ENCODE measurements at places on chromosomes 7 and 10.
A peak's percentile ranks its signal among the peaks of the same experiment; 100 is the strongest.

GRCh38 chr7:83835424-83835823, 186.5 kb upstream of the SEMA3E start:
- no peak for DNase-seq

DNA sequence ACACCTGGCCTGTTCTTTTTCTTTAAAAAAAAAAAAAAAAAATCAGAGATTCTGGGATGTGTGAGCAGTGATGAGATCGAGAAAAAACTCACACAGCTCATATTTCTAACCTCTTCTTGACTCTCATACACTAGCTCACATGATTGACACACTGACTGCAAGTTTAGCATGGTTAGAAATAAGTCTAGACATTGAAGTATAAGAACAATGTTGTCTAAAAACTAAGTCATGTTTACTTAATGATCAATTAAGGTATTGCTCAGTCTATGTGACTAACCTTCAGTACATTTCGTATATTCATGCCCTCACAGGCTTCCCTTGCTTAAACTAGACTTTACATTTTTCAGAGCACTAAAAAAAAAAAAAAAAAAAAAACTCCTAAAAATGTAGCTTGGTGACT, 775.1 kb downstream of the GATA3 start:
- DNase-seq = no peak

DNA sequence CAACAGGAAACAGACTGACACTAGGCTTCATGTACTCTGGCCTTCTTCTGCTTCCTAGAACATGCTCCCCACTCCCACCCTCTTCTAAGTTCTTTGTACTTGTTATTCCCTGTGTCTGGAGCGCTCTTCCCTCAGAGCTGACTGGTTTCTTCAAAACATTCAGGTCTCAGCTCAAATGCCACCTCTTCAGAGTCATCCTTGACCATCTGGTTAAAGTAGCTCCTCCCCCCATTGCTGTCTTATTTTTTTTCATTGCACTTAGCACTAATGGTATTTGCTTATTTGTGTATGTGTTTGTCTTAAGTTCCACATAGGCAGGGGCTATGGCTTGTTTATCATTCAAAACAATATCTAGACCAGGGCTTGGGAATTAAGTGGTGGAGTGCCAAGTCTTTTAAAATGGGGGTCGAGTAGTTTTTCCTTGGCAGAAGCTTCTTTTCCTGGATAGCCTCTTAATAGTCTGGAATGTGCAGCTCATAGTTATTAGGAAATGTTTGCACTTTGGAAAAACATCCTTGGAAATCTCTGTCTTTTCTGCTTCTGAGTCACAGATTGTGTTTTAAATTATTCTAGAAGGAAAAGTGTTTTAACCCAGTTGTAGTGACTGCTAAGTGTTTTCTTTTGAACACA, 60.0 kb downstream of the RALA start:
- no peak for DNase-seq

DNA sequence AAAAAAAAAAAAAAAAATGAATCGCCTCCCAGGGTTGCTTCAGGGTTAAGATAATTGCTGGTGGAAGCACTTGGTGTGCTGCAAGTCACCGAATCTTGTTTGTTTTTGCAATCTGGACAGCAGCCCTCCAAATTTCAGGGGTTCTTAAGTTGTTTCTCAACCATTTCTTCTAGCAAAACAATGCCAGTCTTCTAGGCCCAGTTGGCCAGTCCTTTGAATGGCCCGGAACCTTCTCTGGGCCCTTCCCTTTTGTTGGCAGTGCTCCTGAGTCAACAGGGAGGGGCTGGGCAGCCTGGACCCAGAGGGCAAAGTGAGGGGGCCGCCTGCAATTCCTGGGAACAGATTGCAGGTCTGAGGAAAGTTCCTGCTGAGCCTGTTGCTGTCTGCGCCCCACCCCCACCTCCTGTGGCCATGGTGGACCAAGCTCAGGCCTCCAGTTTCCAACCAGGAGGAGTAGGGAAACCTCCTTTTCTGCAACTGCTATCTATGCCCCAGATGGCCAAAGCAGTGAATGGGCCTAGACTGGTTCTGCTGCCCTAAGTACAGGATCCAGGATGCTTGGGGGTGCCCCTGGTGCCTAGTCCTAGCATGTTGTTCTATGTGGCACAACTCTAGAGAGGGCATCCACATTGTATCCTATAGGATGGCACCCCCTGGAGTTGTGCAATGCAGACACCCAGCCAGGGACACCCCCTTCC, 31.4 kb upstream of the PDCD4 start:
- DNase-seq = no peak

DNA sequence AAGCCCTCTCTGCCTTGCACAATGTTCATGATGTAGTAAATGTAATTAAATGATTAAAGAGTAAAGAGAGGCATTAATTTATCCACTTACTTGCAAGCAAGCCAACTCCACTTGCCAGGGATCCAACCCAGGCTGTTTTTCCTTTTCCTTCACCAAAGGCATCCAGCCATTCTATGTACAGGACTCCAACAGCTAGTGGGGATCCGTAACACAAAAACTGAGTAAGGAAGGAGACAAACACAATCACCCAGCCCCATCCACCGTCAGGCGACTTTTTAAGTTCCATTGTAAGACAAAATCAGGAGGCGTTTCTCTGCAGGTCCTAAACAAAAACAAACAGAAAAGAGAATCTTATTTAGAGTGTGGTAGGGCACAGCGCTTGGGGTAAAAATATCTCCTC, 25.6 kb downstream of the SLC16A9 start:
- no peak for DNase-seq

GRCh38 chr10:113980408-113981087, 63.1 kb upstream of the ADRB1 start:
- DNase-seq = no peak

GRCh38 chr10:111511751-111512150, 434.9 kb downstream of the ADRA2A start:
- no peak for DNase-seq

DNA sequence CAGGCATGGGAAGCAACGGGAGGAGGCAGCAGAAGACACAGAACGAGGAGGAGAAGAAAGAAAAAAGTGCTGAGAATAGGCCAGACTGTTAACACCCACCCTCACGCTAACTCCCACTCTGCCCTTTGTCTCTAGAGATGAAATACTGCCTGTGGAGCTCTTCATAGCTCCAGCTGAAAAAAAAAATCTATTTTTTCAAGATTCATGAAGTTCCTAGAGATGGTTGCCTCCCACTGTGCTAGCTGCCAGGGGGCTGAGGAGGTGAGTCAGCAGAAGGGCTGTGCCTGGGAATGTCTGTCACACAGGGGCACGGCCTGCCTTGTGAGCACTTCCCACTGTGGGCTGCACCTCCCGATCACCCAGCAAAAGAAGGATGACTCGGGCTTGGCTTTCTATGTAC, 144.5 kb downstream of the RNF216 start:
- DNase-seq = no peak

DNA sequence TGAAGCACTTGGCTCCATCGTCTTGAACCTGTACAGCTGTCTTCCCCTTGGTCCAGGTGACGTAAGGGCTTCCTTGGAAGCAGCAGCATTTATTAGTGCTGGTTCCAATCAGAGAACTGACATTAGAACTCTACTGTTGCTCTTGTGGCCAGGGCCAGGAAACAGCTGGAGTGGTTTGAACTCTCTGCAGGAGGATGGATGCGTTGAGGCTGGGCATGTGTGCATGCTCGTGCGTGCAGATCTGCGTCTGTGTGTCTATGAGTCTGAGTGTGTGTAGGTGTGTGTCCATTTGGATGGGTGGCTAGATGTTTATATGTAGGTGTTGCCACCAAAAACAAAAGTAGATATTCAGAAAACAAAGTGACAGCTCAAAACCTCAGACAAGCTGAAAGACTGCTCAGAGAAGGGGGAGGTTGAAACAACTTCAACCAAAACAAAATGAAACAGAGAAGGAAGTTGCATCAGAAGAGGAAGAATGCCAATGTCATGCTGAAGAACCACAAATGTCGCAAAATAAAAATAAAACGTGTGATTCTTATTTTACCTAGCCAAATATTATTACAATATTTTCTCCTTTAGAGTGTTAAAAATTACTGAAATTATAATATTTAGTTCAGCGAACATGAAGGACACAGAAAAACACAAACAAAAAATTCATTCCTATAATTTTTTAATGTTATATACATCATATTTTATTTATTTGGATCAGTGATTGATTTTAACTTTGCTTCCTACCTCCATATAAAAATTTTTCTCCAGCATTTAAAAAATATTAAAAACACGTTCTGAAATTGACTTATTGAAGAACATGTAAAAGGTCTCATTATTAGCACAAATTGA, 96.1 kb upstream of the MKLN1 start:
- DNase-seq = peak; percentile 73

GRCh38 chr7:122467661-122468449, 163.3 kb upstream of the FEZF1 start:
- DNase-seq = no peak

- no peak for DNase-seq
These were observed 5.0 kb downstream of the SPRN start for GRCh38 chr10:133419211-133419950.

GRCh38 chr7:130485734-130486113, 6.2 kb upstream of the MEST start:
- DNase-seq = no peak

DNA sequence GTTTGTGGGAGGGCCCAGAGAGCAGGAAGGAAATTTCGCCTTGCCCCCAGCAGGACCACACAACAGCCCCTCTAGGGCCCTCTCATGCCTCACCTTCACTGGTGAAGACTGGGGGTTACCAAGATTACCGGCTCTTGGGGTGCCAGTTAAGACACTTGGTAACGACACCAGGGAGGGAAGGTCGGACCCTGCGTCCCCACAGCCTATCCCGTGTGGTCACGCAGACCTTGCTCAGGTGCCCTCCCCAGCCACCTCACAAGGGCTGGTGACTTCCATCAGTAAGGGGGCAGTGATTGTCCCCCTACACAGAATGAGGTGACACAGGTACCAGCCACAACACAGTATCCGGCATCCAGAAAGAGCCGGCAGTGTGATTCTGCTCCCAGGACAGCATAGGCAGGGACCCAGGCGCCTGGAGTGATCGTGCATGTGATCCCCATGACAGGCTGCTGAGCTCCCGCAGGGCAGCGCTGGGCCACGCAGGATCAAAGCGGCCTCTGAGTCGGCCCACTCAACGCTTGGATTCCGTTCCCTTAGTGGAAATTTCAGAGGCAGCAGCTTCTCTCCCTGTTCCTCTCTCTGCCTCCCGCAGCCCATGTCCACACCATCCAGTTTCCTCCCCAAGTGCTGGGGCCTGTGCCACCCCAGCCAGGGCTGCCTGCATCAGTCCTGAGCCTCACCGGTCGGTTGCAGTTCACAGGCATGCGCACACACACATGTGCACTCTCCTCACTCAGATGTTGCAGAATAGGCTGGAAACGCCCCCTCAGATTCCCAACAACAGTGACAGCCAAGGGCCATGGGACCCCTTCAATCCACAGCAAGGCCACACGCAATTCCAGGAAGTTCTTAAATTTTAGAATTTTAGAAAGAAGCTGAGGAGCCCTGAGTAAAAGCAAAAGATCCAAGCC, 35.8 kb downstream of the CAMK2B start:
- DNase-seq = no peak

DNA sequence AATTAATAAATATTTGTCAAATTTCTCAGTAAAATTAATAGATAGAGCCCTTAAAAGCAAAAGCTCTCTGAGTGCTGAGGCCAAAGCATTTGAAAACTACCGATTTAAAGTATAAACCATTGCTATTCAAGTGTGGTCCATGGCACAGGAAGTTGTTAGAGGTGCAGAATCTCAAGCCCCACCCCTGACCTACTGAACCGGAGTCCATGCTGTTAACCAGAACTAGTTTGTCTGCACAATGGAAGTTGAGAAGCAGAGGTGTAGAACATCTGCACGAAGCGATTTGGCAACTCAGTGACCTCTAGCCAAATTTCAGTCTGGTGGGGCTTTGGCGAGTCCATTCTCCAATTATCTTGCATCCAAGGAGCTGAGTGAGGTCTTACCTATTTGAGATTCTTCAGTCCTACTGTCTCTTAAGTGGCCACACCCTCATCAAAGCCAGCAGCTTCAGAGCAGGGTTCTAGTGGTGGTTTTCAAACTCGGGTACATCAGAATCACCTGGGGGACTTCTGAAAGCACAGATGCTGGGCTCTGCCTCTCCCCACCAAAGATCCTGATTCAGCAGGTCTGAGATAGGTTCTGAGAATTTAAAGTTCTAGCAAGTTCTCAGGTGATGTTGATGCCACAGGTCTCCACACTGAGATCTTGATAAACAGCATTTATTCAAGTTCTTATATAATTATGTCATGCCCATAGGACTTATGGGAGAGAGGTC, 96.8 kb upstream of the SAMD8 start:
- DNase-seq = no peak

- peak; percentile 66 for DNase-seq
These were observed 10.3 kb downstream of the SUMF2 start for GRCh38 chr7:56074371-56074791.

DNA sequence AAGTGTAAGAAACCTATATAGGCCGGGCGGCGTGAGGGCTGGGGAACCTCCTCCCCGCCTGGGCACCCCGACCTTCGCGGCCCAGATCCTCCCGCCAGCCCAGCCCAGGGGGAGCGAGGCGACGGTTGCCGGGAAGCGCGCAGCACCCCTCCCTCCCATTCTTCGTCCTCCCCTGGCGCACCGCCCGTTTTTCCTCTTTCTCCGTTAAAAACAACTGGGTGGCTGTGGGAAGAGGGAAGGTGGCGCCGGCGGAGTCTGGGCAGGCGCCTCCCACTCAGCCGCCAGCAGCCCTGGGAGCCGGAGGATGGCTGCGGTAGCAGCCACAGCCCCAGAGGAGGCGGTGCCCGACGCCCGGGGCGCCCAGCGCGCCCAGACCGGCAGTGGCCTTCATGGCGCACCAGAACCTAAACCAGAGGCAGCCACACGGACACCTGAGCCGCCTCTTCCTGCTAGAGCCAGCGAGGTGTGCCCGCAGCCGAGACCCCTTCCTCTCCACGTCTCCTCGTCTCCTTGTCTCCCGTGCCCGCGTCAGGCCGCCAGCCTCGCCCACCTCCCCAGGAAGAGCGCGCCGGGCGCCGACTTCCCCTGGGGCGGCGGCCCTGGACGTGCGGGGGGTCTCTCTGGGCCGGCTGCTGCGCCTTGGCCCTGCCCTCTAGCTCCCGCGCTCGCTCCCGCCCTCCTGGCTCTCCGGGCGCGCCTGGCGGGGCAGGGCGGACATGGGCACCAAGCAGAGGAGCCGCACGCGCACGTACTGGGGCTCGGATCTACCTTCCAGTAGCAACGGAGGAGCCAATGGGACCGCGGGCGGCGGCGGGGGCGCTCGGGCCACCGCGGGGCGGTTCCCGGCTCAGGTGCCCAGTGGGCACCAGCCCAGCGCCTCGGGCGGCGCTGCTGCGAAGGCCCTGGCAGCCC, 32.8 kb upstream of the SFTPD start:
- no peak for DNase-seq

- no peak for DNase-seq
These were observed 41.1 kb downstream of the AKR1E2 start for GRCh38 chr10:4867109-4867519.

DNA sequence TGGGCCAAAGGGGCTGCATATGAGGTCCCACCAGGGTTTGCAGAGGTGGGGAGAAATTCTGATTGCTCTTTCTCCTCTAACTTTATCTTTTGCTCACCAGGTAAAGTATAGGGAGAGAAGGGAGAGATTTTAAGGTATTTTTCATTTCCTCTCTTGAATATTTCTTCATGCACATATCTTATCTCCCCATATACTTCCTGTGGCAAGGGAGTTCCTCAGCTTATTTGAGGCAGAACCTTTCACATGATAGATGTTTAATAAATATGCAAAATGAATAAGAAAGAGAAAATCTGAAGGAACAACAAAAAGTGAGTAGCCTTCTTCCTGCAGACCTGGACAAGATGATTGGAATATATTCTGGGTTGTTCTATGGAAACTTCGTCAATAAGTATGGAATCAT, 67.4 kb upstream of the PDCD4 start:
- DNase-seq = no peak

- DNase-seq = no peak
These were observed 74.5 kb downstream of the INSIG1 start for GRCh38 chr7:155371884-155372781.

GRCh38 chr10:60186315-60187071, 203.2 kb downstream of the ANK3 start:
- DNase-seq = no peak
